ENCODE measurements at places on chromosomes 5 and 9. TPM values are rescaled to one million over a fixed set of nuclear protein-coding genes. Genes with fewer than 3 reads are reported as not detected.

DNA sequence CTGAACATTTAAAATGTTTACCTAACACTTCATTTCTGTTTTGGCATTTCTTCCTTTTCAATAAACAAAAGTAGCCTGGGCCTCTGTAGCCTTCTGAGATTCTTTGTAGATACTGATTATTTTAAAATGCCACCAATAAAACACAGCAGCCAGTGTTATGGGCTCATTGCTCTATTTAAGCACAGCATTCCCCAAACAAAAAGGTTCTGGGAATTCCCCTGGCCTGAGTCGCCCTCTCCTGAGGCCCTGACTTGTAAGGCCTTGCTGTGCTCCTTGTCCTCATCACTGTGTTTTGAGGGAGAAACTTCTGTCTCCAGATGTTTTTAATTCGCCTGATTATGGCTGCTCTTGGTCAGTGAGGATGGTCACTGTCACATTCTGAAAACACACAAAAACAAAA lies 33.0 kb upstream of the CTXN3 start:
- DNase-seq, result no peak

Gene PRR16
- 1.6 TPM for total RNA-seq

GRCh38 chr9:22395687-22396141 lies 50.9 kb upstream of the DMRTA1 start:
- DNase-seq, result no peak

Gene ADAMTS12
- 7.6 TPM for total RNA-seq

Gene TBCA
- 61.0 TPM for total RNA-seq

DNA sequence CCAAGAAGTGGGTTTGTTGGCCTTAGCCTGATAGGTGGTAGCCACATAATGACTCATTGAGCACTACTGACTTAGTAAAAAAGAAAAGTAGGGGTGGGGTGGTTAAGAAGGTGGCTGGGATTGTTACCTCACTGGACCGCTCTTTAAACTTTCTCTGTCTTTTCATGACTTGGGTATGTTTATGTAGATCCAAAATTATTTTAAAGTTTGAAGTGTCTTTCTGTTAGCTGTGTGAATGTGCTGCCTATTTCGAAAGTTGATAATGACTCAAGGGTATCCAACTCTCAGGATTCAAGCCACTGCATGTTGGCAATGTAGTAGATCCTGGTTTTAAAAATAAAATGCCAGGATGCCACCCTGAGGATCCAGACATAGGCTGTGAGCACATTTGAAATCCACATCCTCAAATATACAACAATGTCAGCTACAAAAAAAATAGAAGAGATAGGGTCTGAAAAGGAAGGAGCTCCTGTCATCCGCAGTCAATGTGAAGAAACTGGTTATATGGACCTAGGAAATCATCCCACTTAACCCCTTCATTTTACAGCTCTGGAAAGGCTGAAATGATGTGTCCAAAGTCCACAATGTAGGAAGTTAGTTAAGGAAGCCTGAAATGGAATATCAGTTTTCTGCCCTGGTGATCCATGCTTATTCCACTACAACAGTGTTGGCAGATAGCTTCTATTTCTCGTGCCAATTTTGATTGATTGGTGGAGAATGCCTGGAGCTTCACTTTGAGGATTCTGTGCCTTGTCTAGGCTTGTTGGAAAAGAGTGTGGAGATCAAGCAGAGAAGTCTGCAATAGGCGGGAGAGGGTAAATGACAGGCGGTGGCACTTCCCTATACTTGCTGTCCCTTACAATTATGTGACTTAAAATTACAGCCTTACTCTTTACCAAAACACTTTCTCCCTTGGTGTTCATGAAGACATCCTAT lies 23.4 kb downstream of the ZNF462 start:
- no peak for DNase-seq

GRCh38 chr5:167903659-167904058 lies 387.8 kb upstream of the WWC1 start:
- DNase-seq, result no peak

GRCh38 chr5:135032999-135033861 lies 798 bp downstream of the PITX1 start:
- no peak for DNase-seq

Gene ASPN
- total RNA-seq, result 2.9 TPM

Gene CTSV
- total RNA-seq, result 1.3 TPM

Gene HRH2
- total RNA-seq, result 4.0 TPM

GRCh38 chr9:137674307-137674975 lies 55.6 kb downstream of the EHMT1 start:
- DNase-seq, result no peak

Gene GPR151
- 0.18 TPM for total RNA-seq

GRCh38 chr9:4168526-4168925 lies 131.3 kb downstream of the GLIS3 start:
- DNase-seq, result no peak

Gene WDR55
- 12.5 TPM for total RNA-seq

GRCh38 chr9:130301483-130302286 lies 36.1 kb downstream of the HMCN2 start:
- DNase-seq, result no peak

Gene EIF4E1B
- total RNA-seq, result 0.27 TPM

Gene SLC6A7
- total RNA-seq, result 5.9 TPM

GRCh38 chr5:158725297-158725851 lies 374.3 kb downstream of the EBF1 start:
- DNase-seq, result no peak

- DNase-seq, result no peak
These were observed 29.3 kb upstream of the CRB2 start for GRCh38 chr9:123326662-123327093.

DNA sequence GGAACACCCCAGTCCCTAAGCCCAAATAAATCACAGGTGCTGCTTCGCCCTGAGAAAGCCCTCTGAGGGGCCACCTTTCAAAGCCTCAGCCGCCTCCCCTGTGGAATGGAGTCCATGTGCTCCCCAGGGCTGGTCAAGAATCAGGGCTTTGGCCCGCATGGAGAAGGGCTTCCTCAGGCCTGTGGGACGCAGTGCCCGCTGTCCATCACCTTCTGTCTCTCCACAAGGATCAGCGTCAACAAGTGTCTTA lies 16.6 kb downstream of the HNRNPH1 start:
- DNase-seq, result no peak

Gene ARL14EPL
- not detected for total RNA-seq

Gene BRINP1
- total RNA-seq, result 35.4 TPM

GRCh38 chr5:132210944-132211343 lies 16.7 kb downstream of the P4HA2 start:
- DNase-seq, result no peak

Gene PPP3R2
- 0.45 TPM for total RNA-seq

GRCh38 chr9:19232823-19233194 lies 2.3 kb downstream of the DENND4C start:
- DNase-seq, result peak; percentile 8

Gene PTGDS
- total RNA-seq, result 67.5 TPM

GRCh38 chr9:109302606-109303005 lies 18.3 kb downstream of the EPB41L4B start:
- no peak for DNase-seq

GRCh38 chr5:36741128-36741527 lies 134.7 kb downstream of the SLC1A3 start:
- DNase-seq, result no peak

Gene TMEM267
- total RNA-seq, result 9.9 TPM

- no peak for DNase-seq
These were observed 131.7 kb downstream of the ACTL7B start for GRCh38 chr9:108724122-108724521.

Gene TMEM245
- 72.0 TPM for total RNA-seq

GRCh38 chr5:108345541-108346171 lies 36.2 kb downstream of the FBXL17 start:
- DNase-seq, result peak; percentile 23

DNA sequence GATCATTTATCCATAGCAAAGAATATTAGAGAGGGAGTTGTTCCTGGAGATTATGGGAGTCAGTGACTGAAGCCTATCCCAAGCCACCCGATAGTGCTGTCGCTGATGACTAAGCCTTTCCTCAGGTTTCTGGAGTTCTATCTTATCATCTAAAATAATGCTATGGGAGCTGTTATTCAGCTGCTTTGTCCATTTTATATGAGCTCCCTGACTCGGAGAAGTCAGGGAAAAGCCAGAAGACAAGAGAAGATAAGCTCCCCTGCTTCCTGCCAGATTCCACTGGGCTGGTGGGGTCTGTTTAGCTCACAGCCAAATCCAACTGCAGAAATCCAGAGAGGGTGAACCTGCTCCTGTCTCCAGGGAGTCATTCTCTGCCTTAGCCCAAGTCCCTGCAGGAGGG lies 148.2 kb downstream of the DROSHA start:
- no peak for DNase-seq

GRCh38 chr9:125393426-125393825 lies 131.8 kb downstream of the GAPVD1 start:
- no peak for DNase-seq

GRCh38 chr5:179803651-179804554 lies 2.8 kb downstream of the MGAT4B start:
- no peak for DNase-seq

Gene CBY3
- total RNA-seq, result 0.64 TPM

Measured in cerebellum (tissue), 4 donors.